ENCODE measurements at places on chromosomes 7 and 10.

- DNase-seq: no peak
Measured at GRCh38 chr7:17207220-17207619, 91.2 kb upstream of the AHR start.

GRCh38 chr10:119398996-119399395, 143.5 kb downstream of the RGS10 start:
- DNase-seq: no peak

DNA sequence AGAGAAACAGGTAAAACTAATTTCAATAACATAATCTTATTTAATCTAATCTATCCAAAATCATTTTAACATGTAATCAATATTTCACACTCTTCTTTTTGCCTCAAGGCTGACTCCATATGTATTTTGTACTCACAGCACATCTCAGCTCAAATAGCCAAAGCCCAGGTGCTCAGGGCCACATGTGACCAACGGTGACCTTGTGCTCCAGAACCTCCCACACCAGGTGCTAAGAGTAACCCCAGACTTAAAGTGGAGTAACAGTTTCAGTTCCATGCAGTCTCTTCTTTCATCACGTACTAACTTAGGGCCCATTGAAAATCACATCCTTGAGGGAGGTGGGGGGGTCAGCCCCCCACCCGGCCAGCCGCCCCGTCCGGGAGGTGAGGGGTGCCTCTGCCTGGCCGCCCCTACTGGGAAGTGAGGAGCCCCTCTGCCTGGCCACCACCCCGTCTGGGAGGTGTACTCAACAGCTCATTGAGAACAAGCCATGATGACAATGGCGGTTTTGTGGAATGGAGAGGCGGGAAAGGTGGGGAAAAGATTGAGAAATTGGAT, 47.3 kb downstream of the NCAPG2 start:
- DNase-seq: no peak

DNA sequence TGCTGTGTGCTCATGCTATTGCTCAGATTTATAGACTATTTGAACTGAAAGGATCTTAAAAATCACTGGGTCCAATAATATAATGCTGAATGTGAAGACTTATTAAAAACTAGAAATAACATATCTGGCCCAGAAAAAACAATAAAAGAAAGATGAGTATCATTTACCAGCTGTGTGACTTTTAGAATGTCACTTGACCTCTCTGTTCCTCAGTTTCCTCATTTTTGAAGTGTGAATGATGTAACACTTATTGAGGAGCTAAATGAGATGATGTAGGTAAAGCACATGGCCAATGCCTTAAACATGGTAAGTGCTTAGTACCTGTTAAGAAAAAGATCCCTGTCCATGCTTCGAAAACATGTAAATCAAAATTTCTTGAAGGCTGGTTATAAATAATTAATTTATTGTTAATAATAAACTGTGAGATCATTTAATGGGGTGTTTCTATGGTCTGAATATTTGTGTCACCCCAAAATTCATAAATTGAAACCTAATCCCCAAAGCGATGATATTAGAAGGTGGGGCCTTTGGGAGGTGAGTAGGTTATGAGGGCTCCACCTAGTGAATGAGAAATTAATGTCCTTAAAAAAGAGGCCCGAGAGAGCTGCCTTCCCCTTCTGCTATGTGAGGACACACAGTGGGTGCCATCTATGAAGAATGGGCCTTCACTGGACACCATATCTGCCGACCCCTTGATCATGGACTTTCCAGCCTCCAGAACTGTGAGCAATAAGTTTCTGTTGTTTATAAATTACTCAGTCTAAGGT, 13.0 kb downstream of the DNTT start:
- DNase-seq: no peak

GRCh38 chr7:2686101-2686500, 1.9 kb upstream of the AMZ1 start:
- DNase-seq: no peak

DNA sequence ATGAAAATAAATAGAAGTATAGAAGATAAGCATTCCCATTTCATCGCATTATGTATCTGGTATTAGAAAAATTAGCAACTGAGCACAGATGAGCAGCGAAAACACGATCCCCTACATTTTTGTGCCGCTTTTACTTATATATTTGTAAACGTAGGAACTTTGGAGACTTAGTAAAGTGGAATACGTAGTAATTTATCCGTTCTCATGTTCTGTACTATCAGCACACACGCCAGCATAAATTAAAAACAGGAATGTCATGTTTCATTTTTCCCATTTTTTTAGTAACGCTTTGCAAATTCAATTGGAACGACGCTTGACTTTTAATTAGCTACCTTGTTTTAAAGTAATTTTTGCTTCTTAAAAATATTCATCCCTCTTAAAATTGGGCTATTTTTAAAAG, 2.4 kb downstream of the ZNRF2 start:
- no peak for DNase-seq

DNA sequence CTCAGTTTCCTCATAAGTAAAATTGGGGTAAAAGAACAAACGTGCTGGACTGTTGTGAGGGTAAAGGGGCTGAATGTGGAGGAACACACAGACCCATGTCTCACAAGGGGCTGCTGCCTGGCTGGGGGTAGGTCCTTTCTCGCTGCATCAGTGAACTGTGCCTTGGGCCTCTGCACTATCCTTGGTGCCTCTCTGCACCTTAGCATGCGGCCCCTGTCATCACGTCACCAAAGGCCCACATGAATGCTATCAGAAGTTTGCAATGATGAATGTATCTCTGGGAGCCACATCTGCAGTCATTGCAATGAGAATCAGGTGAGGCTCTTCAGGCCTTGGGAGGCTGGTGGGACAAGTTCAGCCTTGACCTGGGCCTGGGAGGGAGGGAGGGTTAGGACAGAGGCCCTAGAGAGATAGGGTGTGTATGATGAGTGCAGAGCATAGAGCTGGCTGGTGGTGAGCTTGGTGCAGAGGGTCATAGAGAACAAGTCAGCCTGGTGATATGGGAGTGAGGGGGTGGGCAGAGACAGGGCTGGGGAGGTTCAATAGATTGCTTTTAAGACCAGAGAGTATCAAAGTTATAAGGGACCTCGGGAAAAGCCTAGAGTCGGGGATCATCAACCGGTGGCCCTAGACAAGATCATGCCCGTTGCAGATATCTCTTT, 308.4 kb downstream of the RPS24 start:
- no peak for DNase-seq

DNA sequence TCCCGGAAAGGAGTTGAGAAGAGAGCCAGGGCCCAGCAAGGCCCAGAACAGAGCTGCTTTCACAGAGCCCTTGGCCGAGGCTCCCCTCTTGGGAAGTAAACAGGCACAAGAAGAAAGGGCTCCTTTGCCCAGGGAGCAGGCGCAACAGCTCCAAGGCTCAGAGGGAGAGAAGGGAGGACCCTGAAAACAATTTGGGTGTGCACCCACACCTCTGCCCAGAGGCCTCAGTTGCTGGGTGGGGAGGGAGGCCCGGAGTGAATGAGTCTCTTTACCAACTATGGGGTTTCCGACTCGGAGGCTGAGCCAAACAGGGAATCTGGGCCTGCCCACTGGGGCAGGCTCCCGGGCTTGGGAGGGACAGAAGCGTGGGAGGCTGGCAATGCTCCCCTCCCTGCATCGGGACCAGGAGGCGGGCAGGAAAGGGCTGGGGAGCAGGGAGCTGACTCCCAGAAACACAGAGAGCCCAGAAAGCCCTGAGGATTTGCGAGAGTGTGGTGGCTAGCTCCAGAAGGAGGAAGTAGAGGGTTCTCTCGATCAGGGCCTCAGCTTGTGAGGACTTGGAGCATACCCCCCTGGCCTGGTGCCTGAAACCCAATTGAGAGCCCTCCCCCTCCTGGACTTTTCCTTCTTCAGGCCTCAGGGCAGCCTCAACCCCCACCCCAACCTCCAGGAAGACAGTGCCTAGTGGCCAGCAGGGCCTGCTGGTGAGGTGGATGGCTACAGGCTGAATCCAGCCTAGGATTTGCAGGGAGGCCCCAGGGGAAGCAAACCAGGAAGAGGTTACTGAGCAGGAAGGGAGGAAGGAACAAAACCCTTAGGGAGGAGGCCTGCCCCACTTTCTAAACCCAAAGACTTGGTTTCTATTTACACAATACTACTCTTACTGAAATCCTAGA, 6.2 kb downstream of the C10orf105 start:
- peak; percentile 81 for DNase-seq

DNA sequence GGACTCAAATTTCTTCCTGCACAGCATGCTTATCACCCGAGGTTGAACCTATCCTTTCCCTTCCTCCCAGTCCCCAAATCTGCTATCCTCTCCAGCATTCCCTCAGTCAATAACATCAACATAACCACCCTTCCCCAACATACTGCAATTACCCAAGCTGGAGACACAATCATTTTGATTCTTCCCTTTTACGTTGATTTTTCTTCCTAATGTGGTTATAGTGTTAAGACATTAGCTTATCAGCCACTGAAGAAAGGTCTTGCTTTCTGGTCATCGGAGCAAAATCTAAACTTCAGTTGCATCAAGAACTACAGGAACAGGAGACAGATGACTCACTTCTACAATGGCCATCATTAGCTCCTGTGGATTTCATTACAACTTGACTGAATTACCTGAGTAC, 3.5 kb upstream of the HBP1 start:
- DNase-seq: no peak

DNA sequence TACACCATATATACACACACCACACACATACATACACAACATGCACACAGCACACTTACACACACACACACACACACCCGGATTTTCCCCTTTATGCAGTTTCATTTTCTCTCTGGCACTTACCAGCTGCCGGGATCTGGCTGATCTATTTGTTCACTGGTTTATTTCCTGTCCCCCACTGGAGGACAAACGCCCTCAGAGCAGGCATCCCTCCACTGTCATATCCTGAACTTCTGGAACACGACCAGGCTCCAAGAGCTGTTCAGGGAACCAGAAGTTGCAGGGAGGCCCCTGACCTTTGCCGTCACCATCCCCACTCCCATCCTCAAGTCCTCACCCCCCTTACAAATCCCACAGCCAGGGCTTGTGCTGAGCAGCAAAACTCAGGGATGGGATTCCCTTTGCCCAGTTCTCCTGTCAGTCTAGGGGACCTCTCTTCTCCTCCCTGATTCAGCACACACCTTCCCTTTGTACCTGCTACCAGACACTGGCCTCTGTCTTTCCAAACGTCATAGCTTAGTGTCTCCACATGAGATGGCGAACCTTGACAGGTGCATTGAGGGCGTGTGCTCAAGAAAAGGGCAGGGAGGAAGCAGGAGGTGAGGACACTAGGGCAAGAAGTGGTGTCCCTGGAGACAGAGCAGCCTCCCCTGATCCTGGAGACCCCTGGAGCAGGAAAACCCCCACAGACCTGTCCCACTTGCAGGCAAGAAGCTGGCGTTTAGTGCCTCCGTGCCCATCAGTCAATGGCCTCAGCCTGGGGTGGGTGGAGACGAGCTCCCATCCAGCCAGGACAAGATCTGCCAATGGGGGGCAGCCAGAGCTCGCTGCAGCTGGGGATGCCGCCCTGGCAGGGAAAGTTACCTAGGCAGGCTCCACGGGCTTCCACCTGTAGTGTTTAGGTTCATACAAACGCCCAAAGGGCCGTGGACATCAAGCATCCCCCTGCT, 12.7 kb upstream of the DOCK1 start:
- no peak for DNase-seq

DNA sequence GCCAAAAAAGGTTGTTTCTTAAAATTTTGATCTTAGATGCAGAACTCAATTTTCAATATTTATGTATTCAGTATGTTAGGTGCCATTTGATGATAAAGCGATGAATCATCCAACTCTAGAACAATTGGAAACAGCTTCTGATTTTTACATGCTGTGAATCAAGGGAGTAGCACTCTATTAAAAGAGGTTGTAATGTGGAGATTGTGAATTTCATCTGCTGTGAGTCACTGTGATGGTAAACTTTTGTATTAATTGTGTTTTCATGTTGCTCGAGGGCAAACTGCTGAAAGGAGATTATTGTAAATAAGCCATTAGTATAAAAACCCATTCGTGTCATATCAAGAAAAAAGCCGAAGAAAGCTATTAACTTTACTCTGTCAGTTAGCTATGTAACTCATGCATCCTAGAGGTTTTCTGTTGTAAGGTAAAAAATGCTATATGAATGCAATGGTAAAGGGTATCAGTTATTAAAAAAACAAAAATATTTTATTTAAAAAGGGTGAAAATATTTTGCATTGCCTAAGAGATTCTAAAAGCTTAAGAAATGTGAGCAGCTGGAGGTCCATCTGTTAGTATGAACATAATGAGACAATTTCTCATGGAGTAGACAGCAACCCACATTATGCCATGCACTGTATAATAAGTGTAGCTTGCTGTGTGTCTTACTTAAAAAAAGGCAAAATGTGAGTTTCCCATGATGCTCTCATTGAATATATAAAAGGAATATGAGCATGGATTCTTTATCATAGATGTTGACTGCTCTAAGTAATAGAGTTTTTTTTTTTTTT, 511.0 kb upstream of the PCDH15 start:
- no peak for DNase-seq

- no peak for DNase-seq
Measured at GRCh38 chr7:112185005-112185834, 21.0 kb downstream of the DOCK4 start.

DNA sequence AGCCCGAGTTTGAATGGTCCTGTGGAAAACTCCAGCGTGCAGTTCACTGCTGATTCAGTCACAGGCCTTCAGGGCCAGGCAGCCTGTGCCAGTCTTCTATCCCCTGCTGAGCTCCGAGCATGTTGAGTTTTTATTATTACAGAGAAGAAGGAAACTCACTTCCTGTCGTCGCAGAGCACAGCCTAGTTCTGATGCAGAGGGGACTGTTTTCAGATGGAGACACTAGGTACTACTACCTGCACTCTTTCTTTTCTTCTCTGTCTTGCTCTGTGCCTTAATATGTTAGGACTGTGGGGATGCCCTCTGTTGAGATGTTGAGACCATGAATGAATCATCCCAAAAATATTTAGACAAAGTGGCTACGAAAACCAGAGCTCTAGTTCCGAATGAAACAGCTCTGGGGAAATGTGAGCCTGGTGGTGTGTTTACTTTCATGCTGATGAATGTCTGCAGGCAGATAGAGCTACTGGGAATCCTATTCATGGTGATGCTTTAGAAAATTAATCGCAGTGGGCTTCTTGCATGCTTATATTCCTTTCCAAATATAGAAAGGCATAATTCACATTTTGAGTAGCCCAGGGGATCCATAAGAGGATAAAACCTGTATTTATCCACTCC, 29.6 kb downstream of the CASP7 start:
- DNase-seq: no peak

GRCh38 chr10:130959752-130960195, 351.7 kb downstream of the TCERG1L start:
- no peak for DNase-seq

DNA sequence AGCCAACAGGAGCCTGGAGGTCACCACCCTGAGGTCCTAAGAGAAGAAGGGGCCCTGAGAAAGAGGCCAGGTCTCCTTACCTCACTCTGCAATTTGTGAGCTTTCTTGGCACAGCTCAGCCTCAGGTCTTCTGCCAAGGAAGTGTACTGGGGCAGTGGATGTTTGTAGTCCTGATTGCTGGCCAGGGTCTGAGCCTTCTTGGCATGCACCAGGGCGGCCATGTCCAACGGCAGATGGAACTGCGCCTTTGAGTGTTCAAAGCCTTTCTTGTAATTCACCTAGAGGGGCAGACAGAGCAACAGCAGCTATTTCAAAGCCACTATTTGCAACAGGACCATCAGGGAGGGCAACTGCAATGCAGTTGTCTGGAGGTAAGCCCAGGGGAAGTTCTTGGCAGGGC, 51.7 kb downstream of the NRAP start:
- no peak for DNase-seq

- DNase-seq: no peak
Measured at GRCh38 chr7:36021367-36021766, 131.7 kb upstream of the EEPD1 start.

Data from right forelimb (tissue), 1 donor.